ENCODE measurements at places on chromosomes 6 and 20. TPM values are rescaled to one million over a fixed set of nuclear protein-coding genes. Genes with fewer than 3 reads are reported as not detected.

PCSK2 gene
- 12.5 TPM for total RNA-seq

RGS17 gene
- total RNA-seq = 0.83 TPM

SNAP25 gene
- 4.2 TPM for total RNA-seq

NKX2-2 gene
- total RNA-seq = not detected

ZSCAN23 gene
- total RNA-seq = 2.9 TPM

WFDC12 gene
- not detected for total RNA-seq

PCED1A gene
- total RNA-seq = 24.1 TPM

KHDRBS2 gene
- 0.17 TPM for total RNA-seq

ELOVL4 gene
- 3.7 TPM for total RNA-seq

NRM gene
- 4.6 TPM for total RNA-seq

LINC00237 gene
- not detected for total RNA-seq

PABPC1L gene
- total RNA-seq = 2.1 TPM

CDH22 gene
- 0.17 TPM for total RNA-seq

SMLR1 gene
- not detected for total RNA-seq

ACTL10 gene
- 1.3 TPM for total RNA-seq

TFAP2A gene
- total RNA-seq = 1.3 TPM

ALDH5A1 gene
- total RNA-seq = 3.5 TPM

POM121L2 gene
- total RNA-seq = not detected

CAGE1 gene
- not detected for total RNA-seq
